ENCODE measurements at places on chromosomes 7 and 10.

- DNase-seq: peak; percentile 21
Observed at GRCh38 chr10:14543046-14543903, 212.6 kb upstream of the FRMD4A start.

GRCh38 chr7:105837765-105838626 lies 38.4 kb downstream of the ATXN7L1 start:
- DNase-seq: peak; percentile 30

- no peak for DNase-seq
Observed at GRCh38 chr7:25060487-25061055, 64.5 kb downstream of the CYCS start.

DNA sequence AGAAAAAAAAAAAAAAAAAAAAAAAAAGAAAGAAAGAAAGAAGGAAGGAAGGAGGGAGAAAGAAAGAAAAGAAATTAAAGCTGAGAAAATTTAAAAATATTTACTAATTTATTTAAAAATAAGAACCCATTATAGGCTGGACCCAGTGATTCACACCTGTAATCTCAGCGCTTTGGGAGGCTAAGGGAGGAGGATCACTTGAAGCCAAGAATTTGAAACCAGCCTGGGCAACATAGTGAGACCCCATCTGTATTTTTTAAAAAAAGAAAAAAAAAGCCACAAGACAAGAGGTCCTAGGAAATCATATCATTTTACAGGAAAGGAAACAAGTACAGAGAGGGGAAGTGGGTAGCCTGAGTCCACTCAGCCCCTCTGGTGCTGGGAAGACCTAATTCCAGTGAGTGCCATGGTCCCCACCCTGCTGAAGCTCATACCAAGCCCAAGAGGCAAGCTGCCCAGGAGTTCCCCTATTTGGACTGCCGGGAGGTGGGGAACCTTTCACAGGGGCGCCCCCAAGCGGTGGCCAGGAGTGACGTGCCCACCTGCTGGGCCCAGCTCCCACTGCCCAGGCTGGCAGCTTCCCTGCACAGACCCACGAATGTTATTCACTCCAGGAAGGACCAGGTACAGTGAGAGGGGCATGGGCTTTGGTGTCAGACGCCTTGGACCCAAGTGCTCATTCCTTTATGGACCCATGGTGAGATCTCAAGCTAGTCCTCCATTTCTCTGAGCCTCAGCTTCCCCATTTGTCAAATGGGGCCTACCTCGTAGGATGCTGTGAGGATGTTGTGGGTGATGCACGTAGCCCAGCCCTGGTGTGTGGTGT lies 133.6 kb downstream of the ZMIZ1 start:
- DNase-seq: peak; percentile 62

- DNase-seq: no peak
Observed at GRCh38 chr10:48236199-48236621, 38.3 kb downstream of the FRMPD2 start.
